ENCODE measurements at places on chromosomes 5 and 9.

DNA sequence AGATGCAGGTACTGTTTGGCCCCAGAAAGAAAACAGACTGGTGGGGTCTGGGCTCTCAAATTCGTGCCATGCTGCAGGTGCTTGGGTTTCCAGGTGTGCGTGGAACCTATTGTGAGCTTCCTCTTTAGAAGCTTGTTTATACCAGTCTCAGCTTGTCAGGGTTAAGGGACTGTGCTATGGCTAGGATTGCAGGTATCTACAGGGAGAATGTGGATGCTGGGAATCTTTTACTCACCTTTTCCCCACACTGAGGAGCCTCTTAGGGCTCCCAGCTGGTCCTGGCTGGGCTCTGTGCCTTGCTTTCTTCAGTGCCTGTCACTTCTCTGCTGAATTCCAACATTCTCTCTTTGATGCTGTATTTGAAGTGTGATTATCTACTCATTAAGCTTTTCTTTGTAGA lies 111.8 kb downstream of the WDR70 start:
- DNase-seq, result no peak

- DNase-seq, result no peak
These were observed 72.1 kb downstream of the BAAT start for GRCh38 chr9:101312661-101313060.

DNA sequence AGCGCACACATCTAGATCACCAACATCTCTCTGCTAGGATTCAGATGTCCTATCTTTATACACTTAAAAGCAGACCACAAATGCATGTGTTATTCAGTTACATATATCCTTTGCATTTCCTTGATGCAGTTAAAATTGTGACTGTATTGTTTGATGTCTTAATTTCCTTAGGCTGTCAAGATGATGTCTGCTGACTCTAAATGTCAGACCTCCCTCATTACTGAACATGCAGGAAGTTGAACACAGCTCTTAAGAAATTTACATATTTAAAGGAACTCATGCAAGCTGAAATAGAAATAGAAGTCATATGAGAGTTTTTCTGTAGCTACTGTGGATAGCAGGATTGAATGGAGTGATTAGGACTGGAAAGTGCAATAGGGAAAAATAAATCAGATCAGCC lies 336.5 kb upstream of the SEMA6A start:
- no peak for DNase-seq

DNA sequence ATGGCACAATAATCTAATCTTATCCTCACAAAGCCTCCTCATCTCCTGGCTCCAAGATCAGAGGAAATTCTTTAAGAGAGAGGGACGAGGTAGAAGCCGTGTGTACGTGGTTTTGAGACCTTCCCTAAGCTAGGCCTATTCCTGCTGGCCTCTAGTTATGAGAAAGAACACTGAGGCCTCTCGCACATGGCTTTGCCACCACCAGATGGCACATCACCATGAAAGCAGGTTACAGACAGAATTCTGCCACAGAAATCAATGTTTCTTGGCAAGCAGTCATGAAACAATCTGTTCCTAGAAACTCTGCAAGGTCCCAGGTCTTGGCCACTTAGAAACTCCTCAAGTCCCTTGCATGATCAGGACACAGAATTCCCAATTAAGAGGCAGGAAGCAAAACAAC lies 268.2 kb upstream of the TAS2R1 start:
- no peak for DNase-seq

DNA sequence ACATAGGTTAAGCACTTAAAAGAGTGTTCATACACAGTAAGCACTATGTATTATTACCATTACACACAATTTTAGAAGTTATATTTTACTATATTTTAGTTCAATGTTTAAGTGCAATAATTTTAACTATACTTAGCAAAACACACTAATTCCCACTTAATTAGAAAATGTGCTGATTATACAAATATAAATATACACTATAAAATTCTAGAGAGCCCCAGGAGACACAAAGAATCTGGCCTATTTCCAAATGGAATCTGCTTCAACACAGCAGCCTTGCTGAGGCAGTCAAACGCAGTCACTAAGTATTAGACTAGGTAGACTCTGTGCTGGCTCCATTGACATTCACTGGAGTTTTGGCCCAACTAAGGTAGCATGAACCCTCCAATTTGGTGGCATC lies 160.9 kb downstream of the CETN3 start:
- DNase-seq, result no peak

DNA sequence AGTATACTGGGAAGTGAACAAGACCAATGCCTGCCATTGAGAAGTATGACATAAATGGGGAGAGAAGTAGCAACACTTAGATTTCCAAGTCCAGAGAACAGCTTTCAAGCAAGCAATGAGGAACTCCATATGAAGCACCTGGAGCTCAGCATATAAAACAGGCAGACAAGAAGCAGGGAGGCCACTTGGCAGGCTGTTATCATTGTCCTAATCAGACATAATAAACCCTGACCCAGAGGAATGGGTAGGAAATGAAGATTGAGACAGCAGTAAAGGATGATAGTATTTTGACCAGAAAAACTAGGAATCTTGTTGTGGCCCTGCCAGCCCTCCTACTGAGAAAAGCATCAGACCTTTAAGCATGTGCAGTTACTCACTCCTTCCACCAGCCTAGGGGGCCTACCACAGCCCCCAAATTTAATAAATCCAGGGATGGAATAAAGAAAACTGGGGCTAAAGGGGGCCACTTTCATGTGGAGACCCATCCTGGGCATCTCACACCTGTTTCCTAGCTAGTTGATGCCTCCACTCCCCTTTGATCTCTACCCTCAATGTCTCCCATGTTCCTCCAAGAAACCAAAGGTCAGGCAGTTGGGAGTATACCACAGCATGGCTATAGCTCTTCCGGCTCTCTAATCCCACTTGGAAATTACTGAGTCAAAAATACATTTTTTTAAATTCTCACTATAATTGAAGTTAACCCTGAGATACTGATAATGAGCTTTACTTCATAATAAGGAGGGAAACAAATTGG lies 135.1 kb downstream of the SIL1 start:
- DNase-seq, result no peak

DNA sequence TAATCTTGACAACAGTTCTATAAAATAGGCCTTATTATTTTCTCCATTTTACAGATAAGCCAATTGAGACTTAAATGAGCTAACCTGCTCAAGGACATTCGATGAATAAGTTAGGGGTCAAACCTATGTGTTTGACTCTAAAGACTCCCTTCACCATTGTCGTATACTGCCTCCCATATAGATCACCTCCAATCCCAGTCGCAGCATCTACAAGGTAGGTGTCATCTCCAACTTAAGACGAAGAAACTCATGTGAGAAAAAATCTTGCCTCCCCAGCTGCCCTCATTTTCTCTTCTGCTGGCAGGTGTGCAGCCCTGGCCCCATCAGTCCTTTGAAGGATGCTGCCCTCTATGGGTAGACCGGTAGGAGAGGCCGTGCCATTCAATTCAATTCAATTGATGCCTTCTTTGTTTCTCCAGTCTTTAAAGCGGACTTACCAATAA lies 75.2 kb upstream of the SMARCA2 start:
- DNase-seq, result no peak

DNA sequence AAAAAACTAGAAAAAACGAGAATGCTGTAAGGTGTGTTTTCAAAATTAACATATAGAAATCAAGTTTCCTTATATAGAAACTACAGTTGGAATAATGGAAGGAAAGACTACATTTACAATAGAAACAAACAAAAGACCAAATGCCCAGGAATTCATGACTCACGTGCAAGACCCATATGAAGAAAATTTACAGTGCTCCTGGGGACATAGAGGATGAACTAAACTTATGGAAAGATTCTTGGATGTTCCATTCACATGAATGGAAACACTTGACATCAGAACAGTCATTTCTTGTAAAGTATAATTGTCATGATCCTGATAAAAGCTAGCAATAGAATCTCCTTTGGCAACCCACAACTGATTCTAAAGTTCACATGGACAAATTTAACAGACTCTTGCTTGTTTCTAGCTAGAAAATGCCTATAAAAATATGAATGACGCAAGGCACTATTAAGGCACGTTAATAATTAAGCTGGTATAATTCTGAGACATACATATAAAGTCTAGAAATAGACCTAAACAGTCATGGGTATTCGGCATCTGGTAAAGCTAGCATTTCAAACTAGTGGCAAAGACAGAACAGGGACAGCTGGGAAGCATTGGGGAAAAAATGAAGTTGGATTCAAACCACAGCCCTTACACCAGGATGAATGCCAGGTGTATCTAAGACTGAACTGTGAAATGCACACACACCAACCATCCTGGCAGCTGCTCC lies 5.1 kb upstream of the ZFP62 start:
- DNase-seq, result no peak

DNA sequence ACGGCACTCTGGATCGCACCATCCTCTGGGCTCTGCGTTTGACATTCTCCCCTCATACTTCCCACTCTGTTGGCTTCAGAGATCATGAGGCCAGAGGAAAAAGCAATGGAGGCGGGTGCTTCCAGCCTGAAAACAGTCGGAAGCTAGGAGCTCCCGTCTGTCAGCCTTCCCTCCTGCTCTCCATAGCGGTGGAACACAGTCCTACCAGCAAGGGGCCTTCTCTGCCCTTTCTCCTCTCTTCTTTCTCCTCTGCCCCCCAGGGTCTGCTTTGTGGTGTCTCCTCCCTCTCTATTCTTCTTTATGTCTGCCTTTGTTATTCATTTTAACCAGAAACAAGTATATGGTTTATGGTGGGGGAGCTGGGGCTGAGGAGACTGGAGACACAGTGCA lies 152.5 kb upstream of the NFIB start:
- no peak for DNase-seq

GRCh38 chr9:109925799-109926198 lies 145.8 kb downstream of the PALM2AKAP2 start:
- no peak for DNase-seq

GRCh38 chr9:121048618-121049017 lies 1.5 kb downstream of the C5 start:
- no peak for DNase-seq

- DNase-seq, result no peak
These were observed 76.6 kb upstream of the ZNF169 start for GRCh38 chr9:94182532-94182931.

- DNase-seq, result no peak
These were observed 131.3 kb downstream of the FRMD3 start for GRCh38 chr9:83406921-83407320.

DNA sequence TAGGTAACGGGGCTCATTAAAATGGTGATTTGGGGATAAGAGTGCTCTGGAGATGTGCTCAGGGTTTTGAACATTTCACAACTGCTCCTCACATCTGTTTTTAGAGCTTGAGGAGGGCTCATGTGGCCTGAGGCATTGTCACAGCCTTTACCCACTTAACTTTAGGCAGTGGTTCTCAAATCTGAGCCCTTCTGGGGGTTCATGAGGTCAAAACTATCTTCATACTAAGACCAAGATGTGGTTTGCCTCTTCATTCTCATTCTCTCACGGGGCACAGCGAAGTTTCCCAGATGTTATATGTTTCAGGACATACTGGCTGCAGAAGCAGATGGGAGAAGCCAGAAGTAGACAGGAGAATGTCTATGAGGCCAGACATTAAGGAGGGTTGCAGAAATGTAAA lies 38.4 kb downstream of the STXBP1 start:
- DNase-seq, result no peak

DNA sequence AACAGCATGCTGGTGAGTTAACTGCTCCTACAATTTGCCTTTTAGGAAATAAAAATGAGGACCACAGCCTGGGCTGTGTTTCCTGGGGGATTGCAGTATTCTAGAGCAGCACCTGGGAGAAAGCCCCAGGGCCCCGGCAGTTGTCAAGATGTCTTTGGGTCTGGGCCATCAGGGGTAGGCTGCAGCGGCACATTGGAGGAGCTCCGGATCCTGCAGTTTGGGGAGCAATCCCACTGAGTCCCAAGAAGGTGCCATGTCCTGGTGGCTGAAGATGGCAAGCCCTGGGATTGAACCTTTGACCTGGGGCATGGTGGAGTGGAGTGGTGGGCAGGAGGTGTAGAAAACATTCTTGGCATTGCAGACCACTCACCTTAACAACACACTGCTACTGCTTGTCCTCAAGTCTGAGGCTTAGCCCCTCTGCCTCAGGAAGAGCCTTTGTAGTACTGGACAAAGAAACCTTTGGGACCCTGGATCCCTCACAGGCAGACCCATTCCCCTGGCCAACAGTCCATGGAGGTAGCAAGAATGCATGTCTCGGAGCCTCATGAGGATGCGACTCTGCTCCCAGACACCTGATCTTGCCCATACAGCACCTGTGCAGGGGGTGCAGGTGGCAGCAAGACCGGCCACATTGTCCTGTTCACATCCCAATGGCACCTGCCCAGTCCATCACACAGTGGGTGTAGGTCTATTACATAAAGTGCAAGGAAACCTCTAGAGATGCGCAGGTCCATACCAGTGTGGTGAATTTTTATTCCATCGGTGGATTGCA lies 159.1 kb upstream of the IRX2 start:
- DNase-seq, result no peak

DNA sequence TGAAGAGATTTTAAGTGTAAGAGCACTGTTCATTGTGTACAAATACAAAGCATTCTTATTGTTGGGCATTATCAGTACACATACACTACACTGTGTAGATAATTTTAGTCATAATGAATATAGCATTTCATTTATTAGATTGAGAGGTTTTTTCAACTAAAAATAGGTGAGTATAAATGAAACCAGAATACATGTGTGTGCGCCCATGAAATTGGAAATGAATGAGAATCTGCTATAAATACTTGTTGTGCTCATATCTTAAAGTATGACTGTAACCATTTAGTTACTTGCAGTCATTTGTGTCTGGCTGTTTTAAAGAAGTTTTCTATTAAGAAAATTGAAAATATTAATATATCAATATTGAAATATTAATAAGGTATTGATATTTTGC lies 189.0 kb upstream of the MEF2C start:
- DNase-seq, result no peak

DNA sequence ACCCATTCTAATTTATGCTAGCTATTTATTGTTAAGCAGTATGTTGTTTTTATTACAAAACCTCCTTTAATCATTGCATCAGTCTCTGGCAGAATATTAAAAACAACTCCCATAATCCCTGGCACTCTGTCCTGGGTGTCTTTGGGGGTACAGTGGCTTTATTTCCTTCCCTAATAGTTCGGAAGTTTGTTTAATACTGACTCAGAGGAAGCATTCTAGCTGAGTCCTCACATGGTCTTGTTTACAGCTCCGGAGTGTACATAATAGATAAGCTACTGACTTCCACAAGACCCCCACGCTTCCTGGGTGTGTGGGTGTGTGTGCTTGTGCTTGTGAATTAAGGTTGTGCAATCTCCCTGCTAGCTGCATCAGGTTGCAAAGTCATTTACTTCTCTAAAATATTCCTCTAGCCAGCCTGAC lies 149.8 kb upstream of the CDKN2B start:
- no peak for DNase-seq

GRCh38 chr9:75027187-75028107 lies 646 bp downstream of the CARNMT1 start:
- DNase-seq, result peak; percentile 53

GRCh38 chr9:132554755-132555154 lies 27.7 kb upstream of the BARHL1 start:
- DNase-seq, result no peak

GRCh38 chr5:142235050-142235797 lies 89.6 kb downstream of the SPRY4 start:
- no peak for DNase-seq

DNA sequence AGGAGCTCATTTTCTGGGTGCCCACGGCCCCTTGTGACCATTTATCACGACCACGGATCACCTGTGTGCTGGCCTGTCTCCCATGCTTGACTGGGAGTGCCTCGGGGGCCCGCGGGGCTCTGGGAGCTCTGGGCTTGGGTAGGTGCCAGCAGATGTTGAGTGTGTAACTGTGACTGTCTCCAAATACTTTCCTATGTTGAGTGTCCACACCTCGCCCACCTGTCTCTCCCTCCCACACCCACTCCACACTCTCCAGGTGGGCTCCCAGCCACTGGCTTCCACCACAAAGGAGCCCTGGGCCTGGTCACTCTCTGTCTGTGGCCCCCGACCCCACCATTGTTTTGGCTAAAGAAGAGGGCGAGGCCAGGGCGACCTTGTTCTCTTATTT lies 196.4 kb downstream of the CDK5RAP2 start:
- DNase-seq, result no peak

All from activated gamma-delta T cell (primary cell).